Left cardiac atrium (tissue), 4 donors: ENCODE measurements at places on chromosomes 5 and 9. TPM values are rescaled to one million over a fixed set of nuclear protein-coding genes. Genes with fewer than 3 reads are reported as not detected.

DNA sequence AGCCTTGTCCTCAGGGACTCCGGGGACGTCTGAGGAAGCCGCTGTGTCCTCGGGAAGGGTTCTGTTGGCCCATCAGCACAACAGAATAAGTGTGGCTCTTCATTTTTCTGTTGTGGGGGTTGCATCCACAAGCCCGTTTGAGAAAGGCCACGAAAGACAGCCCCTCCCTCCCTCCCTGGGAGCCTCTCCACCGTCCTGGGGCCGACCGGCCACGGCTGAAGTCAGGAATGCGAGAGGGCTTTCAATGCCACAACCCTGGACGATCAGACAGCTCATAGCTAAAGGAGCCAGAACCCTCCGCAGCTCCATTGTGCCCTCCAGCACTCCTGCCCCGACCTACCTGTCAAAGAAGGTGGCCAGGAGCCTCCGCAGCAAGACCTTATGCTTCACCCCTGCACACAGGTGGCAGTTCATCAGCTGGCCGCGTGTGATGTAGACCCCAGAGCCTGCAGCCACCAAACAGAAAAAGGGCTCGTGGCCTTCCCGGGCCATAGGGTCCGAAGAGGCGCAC is 52.4 kb upstream of the UBAC1 start:
- DNase-seq: peak; percentile 16

TRAF1 gene
- total RNA-seq: 3.7 TPM

EPB41L4A gene
- total RNA-seq: 31.1 TPM

ADAMTSL1 gene
- total RNA-seq: 3.8 TPM

- no peak for DNase-seq
These were observed 5.7 kb downstream of the FIBCD1 start for GRCh38 chr9:130933114-130934046.

GLDC gene
- total RNA-seq: 0.21 TPM

GABBR2 gene
- total RNA-seq: 0.41 TPM
